ENCODE measurements at places on chromosomes 12 and 14.
A peak's percentile ranks its signal among the peaks of the same experiment; 100 is the strongest.

DNA sequence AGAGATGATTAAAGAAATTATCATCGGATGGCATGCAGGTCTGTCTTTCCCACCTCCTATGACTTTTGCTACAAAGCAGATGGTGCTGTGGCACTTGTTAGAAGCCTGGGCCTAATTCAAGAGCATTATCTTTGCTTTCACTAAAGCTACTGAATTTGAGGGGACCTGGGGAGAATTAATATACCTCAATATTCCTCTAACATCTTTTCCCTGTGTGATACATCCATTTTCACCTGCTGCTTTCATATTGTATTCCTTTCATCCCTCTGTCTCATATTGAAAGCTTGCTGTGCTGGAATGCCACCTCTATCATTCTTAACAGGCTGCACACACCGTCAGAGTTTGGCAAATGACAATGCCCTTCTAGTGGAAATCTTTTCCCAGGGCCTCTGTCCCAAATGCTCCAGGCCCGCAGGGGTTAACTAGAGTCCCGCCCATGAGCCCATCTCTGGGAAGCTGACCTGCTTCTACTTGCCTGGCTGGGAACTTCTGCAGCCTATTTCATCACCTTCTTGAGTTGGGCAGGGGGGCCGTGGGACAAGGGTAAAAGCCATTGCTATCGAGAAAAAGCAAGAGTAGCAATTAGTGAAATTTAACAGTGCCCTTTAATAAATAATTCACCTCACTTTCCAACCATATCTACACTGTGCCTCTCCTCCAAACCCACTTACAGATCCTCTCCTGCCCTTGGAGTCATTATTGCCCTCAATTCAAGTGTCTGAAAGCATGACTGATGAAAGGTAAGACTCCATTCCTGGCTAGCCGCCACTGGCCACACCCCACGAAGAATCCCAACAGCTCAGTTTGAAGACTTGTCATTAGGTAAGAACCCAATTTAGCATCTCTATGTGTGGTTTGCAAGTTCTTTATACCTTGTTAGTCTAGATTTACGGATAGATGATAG is 126.7 kb upstream of the BTG1 start:
- DNase-seq = no peak

GRCh38 chr12:43812926-43813325 is 6.8 kb upstream of the TWF1 start:
- no peak for DNase-seq

DNA sequence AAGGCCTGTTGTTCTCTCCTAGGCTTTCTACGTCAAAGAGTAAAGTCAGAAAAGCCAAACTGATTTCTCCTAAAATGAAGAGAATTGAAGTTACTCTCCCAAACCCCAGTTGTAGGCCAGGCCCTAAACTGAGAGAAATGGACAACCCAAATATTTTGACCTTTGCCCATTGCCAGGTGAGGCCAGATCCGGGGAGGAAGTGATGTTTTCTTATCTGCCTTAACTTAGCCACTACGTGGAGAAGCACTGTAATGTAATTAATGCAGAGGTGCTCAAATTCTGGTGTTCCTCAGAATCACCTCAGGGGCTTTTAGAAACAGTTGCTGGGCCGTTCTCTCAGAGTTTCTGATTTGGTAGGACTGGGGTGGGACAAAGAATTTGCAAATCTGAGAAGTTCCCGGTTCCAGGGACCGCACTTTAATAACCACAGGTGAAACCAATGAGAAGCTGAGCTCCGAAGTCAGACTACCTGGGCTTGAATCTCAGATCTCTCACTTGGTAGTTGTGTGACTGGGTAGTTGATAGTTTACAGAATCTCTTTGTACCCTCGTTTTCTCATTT is 73.2 kb downstream of the ETV6 start:
- no peak for DNase-seq

DNA sequence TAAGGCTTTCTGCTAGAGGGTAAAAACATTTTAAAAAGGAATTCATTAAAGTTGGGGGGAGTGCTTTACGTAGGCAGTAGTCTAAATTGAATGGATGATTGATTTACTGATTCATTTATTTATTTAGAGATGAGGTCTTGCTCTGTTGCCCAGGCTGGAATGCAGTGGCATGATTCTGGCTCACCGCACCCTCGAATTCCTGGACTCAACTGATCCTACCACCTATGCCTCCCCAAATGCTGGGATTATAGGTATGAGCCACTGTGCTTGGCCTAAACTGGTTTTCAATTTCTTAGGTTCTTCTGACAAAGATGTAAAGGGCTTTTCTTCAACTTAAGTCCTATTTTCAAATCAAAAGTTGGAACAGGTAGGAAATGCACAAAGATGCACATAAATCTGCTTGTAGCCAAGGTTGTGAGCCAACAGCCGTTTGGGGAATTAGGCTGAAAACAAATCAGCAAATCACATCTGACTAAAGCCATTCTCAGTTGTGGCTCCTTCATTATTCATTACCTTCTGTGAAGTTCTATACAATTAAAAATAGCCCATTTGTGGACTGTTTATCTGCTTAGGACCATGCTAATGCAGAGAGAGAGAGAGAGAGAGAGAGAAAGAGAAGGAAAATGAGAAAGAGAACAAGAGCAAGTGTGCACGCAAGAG is 218.0 kb downstream of the PPM1H start:
- DNase-seq = peak; percentile 96

GRCh38 chr12:98750511-98750910 is 105.4 kb downstream of the APAF1 start:
- no peak for DNase-seq

DNA sequence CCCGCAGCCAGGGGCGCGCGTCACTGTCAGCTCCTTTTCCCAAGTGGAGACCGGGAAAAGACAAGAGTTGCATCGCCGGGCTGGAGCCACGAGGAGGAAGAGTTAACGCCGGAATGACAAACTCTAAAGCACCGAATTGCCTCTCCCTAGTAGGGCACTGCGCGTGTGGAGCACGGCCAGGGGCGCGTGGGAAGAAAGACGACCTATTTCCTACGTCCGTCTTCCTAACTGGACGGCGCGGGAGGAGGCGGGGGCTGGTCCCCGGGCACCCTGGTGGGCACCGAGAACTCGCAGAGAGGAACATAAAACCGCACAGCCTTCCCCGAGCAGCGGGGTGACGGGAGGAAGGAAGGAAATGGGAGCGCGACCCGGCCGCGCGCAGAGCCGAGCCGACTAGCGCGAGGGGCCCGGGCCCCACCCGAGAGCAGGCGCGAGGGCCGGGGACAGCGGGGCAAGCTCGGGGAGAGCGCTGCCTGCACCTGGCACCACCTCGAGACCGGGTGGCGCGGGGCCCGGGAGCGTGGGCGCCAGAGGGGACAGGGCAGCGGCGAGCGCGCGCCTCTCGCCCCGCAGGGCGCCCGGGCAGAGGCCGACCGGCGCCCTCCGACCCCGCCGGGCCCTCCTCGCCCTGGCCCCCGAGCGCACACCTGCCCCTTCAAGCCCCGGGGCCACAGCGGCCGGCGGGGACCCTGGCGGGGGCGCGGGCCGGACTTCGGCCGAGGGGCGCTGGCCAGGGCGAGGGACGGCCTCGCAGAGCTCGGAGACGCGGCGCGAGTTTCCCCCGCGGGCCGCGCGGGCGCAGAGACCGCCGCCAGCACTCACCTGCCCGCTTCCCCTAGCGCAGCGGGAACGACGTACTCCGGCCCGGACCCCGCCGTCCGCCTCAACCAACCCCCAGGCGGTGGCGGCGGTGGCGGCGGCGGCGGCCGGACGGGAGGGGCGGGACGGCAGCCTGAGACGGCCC is at the start of gene SETD3:
Gene SETD3 (minus strand): TSS at position 954 of the 964 bp plus-strand sequence. CDS start 15,054 bp downstream, outside the sequence.
- peak; percentile 50 for DNase-seq

- no peak for DNase-seq
Observed at GRCh38 chr14:90756755-90757345, 59.4 kb downstream of the TTC7B start.

DNA sequence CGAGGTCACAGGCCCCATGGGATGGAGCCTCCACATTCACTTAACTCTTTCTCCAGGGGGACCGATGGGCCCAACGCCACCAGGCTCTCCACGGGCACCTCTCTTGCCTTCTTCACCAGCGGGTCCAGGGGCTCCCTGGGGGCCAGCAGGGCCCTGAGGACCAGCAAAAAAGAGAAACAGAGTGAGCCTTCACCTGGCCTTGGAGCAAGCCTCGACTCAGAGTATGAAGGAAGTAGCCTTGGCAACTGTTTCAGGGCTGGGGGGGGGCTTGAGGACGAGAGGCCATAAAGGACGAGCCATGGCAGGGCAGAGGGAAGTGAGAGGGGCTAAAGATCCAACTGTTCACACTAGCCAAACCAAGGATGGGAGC is 18.0 kb downstream of the COL2A1 start:
- no peak for DNase-seq

- DNase-seq = peak; percentile 40
Observed at GRCh38 chr12:122079033-122079531, 526 bp downstream of the MLXIP start.

DNA sequence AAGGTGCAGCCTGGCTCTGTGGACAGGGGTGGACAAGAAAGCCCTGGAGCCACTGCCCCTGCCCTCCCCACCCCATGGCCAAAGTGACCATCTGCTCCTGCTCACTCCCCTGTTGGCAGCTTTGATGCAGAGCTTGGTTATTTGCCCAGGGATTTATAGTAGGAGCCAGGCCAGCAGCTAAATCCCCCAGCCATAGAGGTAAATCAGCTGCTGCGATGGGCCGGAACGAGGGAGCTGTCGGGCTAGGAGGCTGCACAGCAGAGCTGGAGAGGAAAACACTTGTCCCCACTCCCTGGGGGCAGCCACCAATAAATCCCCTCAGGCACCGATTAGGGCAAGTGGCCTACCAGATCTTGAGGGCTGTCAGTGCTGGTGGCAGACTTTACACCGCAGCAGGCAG is 26.0 kb downstream of the SMUG1 start:
- DNase-seq = no peak

- no peak for DNase-seq
Observed at GRCh38 chr12:25469861-25470260, 83.2 kb downstream of the LMNTD1 start.

GRCh38 chr14:45727133-45727532 is 474.1 kb upstream of the MIS18BP1 start:
- no peak for DNase-seq

DNA sequence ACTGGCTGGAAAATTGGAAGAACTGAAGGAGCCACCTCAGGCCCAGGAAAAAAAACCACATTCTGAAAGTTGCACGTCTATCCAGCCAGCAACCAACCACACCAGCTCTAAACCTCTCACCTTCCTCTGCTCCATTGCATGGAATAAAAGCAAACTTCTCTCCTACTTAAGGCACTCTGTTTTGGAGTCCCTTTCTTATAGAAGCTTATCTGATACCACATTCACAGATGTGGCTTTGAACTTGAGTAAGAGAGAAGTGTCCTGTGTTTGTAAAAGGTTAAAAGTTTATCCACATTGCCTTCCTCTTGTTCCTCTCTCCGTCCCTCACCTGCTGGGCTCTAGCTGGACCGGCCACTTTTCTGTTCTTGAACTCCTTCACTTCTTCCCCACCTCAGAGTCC is 99.6 kb upstream of the PLXNC1 start:
- DNase-seq = no peak

DNA sequence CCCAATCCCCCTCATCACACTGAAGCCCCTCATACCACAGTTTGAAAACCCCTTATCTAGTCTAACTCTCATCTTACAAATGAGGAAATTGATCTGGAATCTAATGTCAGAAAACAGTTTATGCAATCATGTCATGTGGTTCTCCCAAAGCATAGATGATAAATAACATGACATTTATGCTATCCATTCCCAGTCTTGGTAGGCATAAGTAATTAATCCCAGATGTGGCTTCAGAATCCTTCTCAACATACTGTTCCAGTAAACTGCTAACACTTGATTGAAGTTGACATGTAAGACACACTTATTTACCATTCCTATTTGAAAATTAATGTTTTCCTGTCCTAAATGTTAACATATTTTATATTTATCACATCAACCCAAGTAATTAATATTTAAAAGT is 168.7 kb downstream of the GALC start:
- no peak for DNase-seq

DNA sequence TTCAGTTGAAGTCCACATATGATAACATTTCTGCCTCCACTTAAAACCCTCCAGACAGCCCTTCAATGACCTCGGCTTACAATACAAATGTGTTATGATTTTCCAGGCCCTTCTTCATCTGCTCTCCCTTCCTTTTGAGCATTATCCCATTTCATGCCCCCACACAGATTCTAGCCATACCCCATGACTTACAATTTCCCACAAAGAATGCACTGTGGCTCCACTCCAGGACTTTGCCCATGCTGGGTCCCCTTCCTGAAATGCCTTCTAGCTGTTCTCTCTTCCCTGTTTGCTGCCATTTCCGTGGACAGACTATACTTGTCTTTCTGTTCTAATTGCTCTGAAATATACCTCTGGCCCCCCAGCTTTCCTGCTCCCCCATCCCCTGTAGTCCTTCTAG is 963.2 kb downstream of the DIO2 start:
- DNase-seq = no peak

GRCh38 chr12:66803930-66804329 is 125.1 kb upstream of the GRIP1 start:
- DNase-seq = peak; percentile 31

- no peak for DNase-seq
Observed at GRCh38 chr14:81023095-81023710, 67.8 kb downstream of the TSHR start.

- no peak for DNase-seq
Observed at GRCh38 chr12:19826980-19827550, 387.8 kb downstream of the AEBP2 start.

GRCh38 chr14:90253826-90254225 is 2.5 kb upstream of the PSMC1 start:
- DNase-seq = no peak

- peak; percentile 68 for DNase-seq
Observed at GRCh38 chr12:123062681-123063486, 82.4 kb downstream of the ARL6IP4 start.

- no peak for DNase-seq
Observed at GRCh38 chr14:78359581-78359980, 189.4 kb downstream of the NRXN3 start.

GRCh38 chr12:122243965-122244364 is 18.1 kb upstream of the DIABLO start:
- no peak for DNase-seq

GRCh38 chr12:94941440-94941862 is 62.0 kb downstream of the NDUFA12 start:
- DNase-seq = no peak

- peak; percentile 71 for DNase-seq
Observed at GRCh38 chr12:32671930-32672780, 6.9 kb upstream of the DNM1L start.

GRCh38 chr12:52045794-52046199 is 5.4 kb upstream of the NR4A1 start:
- no peak for DNase-seq

- no peak for DNase-seq
Observed at GRCh38 chr12:58174316-58174715, 232.9 kb downstream of the ATP23 start.

GRCh38 chr14:52860209-52860608 is 68.8 kb upstream of the GNPNAT1 start:
- DNase-seq = no peak

DNA sequence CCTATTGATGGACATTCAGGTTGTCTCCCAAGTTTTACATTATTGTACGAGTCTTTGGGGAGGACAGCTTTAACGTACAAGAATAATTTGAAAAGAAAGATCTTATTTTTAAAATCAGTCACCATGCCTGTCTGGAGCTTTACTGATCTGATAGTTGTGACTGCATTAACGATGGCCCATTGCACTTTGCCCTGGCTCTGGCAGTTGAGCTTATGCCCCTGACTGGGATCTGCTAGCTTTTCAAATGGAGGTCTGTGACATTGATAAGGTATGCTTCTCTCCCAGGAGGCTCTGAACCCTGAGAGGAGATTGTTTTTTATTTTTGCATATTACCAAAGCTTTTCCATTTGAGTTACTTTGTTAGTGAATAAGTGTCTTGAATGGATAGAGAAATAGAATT is 17.9 kb upstream of the RAB3IP start:
- DNase-seq = no peak

GRCh38 chr12:45468751-45469615 is 253.1 kb downstream of the ANO6 start:
- no peak for DNase-seq

Measured in ACHN (cell line).